ENCODE measurements at places on chromosomes 3 and 15. TPM values are rescaled to one million over a fixed set of nuclear protein-coding genes. Genes with fewer than 3 reads are reported as not detected.

Gene SLC12A1
- not detected for total RNA-seq

Gene STIMATE
- 23.7 TPM for total RNA-seq

Gene CADPS
- not detected for total RNA-seq

Gene CSTA
- 2.5 TPM for total RNA-seq

Gene PLAAT1
- total RNA-seq, result not detected

Gene PEX11A
- total RNA-seq, result 6.4 TPM

Gene XCR1
- total RNA-seq, result not detected

Gene P3H2
- 2.7 TPM for total RNA-seq

Gene B3GALNT1
- total RNA-seq, result 12.4 TPM

Gene EPHB3
- total RNA-seq, result 2.9 TPM

Gene TLR9
- not detected for total RNA-seq

Gene NANOGP8
- not detected for total RNA-seq

Gene LXN
- total RNA-seq, result 71.8 TPM

Gene PLA2G4B
- total RNA-seq, result 0.94 TPM

Gene SLC9C1
- total RNA-seq, result not detected

Gene EHHADH
- 2.8 TPM for total RNA-seq

Gene NR2E3
- not detected for total RNA-seq

Gene ZNF619
- 2.5 TPM for total RNA-seq

Gene ZNF80
- total RNA-seq, result not detected

Gene STXBP5L
- total RNA-seq, result not detected

Gene BCL2A1
- not detected for total RNA-seq

Gene ACTRT3
- 4.5 TPM for total RNA-seq

Gene SAMD7
- total RNA-seq, result not detected

Gene TGM4
- not detected for total RNA-seq

Gene GCNT3
- 0.56 TPM for total RNA-seq

Gene RLBP1
- total RNA-seq, result not detected

Gene CPNE9
- total RNA-seq, result not detected

Gene PFN2
- 88.7 TPM for total RNA-seq

Gene PLSCR4
- 139 TPM for total RNA-seq

Gene SEC61A1
- total RNA-seq, result 329 TPM

Gene ALDH1A2
- 34.0 TPM for total RNA-seq

Gene CACNA2D3
- 2.6 TPM for total RNA-seq

Gene ROPN1B
- not detected for total RNA-seq

Gene TMCO5A
- total RNA-seq, result not detected

Gene TIMP4
- 54.6 TPM for total RNA-seq

Gene SLC2A2
- not detected for total RNA-seq

Measured in cardiac ventricle fibroblast (primary cell).